SJCRH30 (cell line): ENCODE measurements at places on chromosomes 4 and X. TPM values are rescaled to one million over a fixed set of nuclear protein-coding genes. Genes with fewer than 3 reads are reported as not detected.
A peak's percentile ranks its signal among the peaks of the same experiment; 100 is the strongest.

The MAGEC2 gene
- total RNA-seq, result 2.2 and 2.3 TPM in 2 replicates

The ADAM29 gene
- not detected in 2 replicates for total RNA-seq

- no peaks in the 10 kb centered on the region for H3K27me3 ChIP-seq
- peaks cover 37% of the 10 kb centered on the region for H3K36me3 ChIP-seq
- H3K4me3 ChIP-seq, result peak overlapping the region; percentile 88
- H3K4me1 ChIP-seq, result no peaks in the 10 kb centered on the region; the same call in 1 of the 2 replicates
- H3K27ac ChIP-seq, result peak overlapping the region; percentile 97
These were observed 685 bp upstream of the MORF4L2 start for GRCh38 chrX:103687073-103687695.

DNA sequence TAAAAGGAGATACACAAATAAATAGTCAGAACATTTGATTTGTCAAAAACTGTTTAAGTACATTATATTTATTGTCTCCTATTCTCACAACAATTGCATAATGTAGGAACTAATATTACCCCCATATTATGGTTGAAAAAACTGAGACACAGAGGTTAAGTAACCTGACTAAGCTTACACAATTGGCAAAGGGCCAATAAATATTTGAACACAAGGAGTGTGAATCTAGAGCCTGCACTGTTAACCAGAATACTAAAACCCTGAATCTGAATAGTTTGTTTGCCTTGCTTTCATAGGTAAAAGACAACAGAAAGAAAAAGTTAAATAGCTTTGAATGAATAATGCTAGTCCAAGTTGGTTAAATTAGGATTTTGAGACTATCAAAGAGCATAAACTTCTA lies 55.2 kb downstream of the IL13RA2 start:
- H3K4me3 ChIP-seq, result no peak overlapping the region
- H3K27me3 ChIP-seq, result no peaks in the 10 kb centered on the region
- no peaks in the 10 kb centered on the region for H3K36me3 ChIP-seq
- no peak for DNase-seq

GRCh38 chr4:153160821-153161220 lies 43.4 kb upstream of the TRIM2 start:
- H3K4me1 ChIP-seq, result peaks cover 23% of the 10 kb centered on the region
- H3K27me3 ChIP-seq, result no peaks in the 10 kb centered on the region
- no peak overlapping the region for H3K4me3 ChIP-seq
- no peak overlapping the region for H3K27ac ChIP-seq
- no peaks in the 10 kb centered on the region for H3K36me3 ChIP-seq

GRCh38 chrX:55488006-55488592 lies 1.5 kb downstream of the USP51 start:
- no peaks in the 10 kb centered on the region for H3K36me3 ChIP-seq
- DNase-seq, result no peak
- H3K27me3 ChIP-seq, result no peaks in the 10 kb centered on the region
- H3K4me1 ChIP-seq, result no peaks in the 10 kb centered on the region
- H3K4me3 ChIP-seq, result peak overlapping the region; percentile 64

- peaks cover 4% of the 10 kb centered on the region; the same call in 1 of the 2 replicates for H3K4me1 ChIP-seq
- H3K4me3 ChIP-seq, result no peak overlapping the region
- H3K27me3 ChIP-seq, result no peaks in the 10 kb centered on the region; the same call in 1 of the 2 replicates
- H3K27ac ChIP-seq, result no peak overlapping the region
- no peaks in the 10 kb centered on the region for H3K36me3 ChIP-seq
- no peak for DNase-seq
These were observed 11.8 kb downstream of the AMBN start for GRCh38 chr4:70603856-70604255.

DNA sequence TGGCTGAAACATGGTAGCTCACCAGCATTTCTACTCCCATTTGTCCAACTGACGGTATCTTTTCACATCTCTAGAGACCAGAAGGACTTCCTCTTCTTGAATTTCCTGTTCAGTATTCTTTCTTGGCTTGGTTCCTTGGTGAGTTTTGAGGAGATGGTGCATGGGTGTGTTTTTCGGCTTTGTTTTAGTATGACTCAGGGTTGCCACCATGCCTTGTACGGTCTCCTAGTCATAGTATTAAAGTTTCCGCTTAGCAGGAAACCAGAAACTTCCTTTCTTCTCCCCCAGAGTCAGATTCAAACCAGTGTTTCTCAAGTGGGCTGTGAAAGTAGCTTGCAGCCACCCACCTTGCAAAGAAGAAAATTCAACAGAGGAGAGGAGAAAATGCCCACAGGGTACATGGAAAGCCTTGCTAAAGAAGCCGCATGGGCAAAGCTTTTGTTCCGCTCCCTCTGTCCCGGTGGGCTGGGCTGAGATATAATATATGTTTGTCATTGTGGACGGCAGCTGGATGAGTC lies 5.7 kb downstream of the CD99 start:
- H3K27me3 ChIP-seq, result no peaks in the 10 kb centered on the region
- DNase-seq, result no peak
- H3K4me3 ChIP-seq, result no peak overlapping the region
- peaks cover 12% of the 10 kb centered on the region for H3K4me1 ChIP-seq
- H3K27ac ChIP-seq, result no peak overlapping the region

GRCh38 chr4:151218343-151218742 lies 58.6 kb upstream of the PRSS48 start:
- no peaks in the 10 kb centered on the region for H3K4me1 ChIP-seq
- H3K4me3 ChIP-seq, result no peak overlapping the region
- no peak for DNase-seq
- H3K36me3 ChIP-seq, result no peaks in the 10 kb centered on the region
- no peak overlapping the region for H3K27ac ChIP-seq

DNA sequence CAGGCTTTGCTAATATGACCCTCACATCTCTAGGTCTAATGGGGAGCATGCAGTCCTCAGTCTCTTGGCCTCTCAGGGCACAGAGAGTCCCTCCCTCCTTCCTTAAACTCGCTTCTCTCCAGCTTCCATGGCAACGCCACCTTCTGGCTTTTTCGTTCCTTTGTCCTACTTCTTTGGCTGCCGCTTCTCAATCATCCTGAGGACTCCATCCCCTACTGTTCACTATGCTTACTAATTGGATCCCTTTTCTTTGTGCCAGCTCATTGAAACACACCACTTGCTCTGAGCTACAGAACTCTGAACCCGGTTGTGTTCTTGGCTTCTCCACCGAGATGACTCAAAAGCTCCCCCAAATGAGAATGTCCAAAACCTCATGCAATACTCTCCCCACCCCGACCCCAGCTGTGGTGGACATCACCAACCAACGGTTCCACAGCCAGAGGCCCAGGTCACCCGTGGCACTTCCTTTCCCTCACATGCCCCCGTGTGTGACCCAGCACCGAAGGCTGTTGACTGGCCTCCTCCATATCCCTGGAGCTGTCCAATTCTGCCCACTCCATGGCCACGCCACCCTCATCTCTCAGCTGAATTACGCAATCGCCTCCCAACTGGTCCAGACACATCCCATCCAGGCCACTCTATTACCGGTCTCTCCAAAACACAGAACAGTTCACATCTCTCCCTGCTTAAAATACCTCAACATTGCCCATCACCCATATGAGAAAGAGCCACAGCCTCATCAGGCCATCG lies 34.7 kb downstream of the CRMP1 start:
- no peaks in the 10 kb centered on the region for H3K27me3 ChIP-seq
- no peak overlapping the region for H3K4me3 ChIP-seq
- H3K36me3 ChIP-seq, result peaks cover 45% of the 10 kb centered on the region
- peaks cover 2% of the 10 kb centered on the region; the same call in 1 of the 2 replicates for H3K4me1 ChIP-seq

DNA sequence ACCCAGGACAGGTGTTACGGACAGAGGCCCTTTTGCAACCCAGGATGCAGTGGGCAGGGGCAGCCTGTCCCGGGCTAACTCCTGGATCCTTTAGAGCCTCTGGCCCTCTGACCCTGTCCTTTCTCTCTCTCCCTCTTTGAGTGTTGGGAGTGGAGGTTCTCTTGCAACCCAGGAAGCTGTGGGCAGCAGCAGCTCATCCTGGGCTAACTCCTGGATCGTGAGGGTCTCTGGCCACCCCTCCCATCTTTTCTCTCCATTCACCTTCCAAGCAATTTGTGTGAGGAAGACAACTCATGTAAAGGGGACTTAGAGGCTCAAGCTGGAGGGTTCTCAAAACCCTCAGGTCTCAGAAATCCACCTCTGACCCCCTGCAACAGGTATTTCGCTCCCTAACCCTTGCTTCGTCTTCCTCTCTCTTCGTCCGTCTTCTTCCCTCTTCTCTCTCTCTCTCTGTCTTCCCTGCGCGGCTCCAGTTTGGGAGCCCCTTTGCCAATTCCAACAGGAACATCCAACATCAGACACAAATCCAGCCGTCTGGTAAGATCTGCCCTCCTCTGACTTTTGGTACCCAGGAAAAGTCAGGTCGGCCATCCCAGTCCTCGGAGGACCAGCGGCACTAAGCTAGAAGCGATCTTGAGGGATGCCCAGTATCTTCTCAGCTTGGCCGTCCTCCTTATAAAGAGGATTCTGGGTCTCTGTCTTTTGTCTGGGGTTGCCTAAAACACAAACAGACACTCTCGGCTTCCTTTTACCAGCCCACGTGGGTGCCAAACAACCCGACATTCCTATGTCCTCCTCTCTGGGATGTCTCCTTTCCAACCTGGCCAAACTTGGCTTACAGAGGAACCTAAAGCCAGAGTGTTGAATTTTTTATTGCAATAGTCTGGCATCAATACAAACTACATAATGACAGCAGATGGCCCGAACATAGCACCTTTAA lies 7.9 kb downstream of the ASMTL start:
- H3K27ac ChIP-seq, result no peak overlapping the region
- DNase-seq, result no peak
- H3K27me3 ChIP-seq, result no peaks in the 10 kb centered on the region
- H3K4me1 ChIP-seq, result no peaks in the 10 kb centered on the region
- H3K4me3 ChIP-seq, result no peak overlapping the region
- H3K36me3 ChIP-seq, result peaks cover 35% of the 10 kb centered on the region

DNA sequence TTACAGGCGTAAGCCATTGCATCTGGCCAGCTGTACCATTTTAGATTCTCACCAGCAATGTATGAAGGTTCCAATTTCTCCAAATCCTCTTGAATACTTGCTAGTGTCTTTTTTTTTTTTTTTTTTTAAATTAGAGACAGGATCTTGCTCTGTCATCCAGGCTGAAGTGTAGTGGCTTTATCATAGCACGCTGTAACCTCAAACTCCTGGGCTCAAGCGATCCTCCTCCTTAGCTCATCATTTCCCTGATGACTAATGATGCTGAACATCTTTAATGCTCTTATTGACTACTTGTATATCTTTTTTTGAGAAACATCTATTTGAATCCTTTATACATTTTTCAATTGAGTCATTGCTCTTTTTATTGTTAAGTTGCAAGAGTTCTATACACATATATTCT lies 40.3 kb downstream of the HDAC8 start:
- no peak overlapping the region for H3K4me3 ChIP-seq
- no peaks in the 10 kb centered on the region for H3K27me3 ChIP-seq
- H3K4me1 ChIP-seq, result no peaks in the 10 kb centered on the region
- H3K27ac ChIP-seq, result no peak overlapping the region
- no peak for DNase-seq
- peaks cover 3% of the 10 kb centered on the region; the same call in 1 of the 2 replicates for H3K36me3 ChIP-seq

DNA sequence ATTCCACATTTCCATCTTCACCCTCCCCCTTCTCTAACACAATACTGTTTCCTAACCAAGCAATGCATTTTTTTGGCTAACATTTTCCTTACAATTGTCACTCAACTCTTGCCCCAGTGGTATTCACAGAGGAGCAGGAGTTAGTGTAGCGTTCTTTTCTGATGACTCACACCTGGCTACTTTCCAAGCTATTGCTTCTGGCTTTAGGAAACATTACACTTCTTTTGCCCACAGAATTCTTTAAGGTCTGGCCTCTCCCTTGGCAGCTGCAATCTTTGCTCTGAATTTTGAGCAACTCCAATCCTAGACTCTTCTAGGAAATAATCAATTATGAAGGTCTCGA lies 27.5 kb upstream of the PDGFC start:
- peak overlapping the region; percentile 82 for H3K27ac ChIP-seq
- H3K27me3 ChIP-seq, result no peaks in the 10 kb centered on the region
- DNase-seq, result peak; percentile 93
- H3K36me3 ChIP-seq, result no peaks in the 10 kb centered on the region
- H3K4me3 ChIP-seq, result peak overlapping the region; percentile 29
- peaks cover 17% of the 10 kb centered on the region for H3K4me1 ChIP-seq
